ENCODE measurements at places on chromosomes 4 and X.

DNA sequence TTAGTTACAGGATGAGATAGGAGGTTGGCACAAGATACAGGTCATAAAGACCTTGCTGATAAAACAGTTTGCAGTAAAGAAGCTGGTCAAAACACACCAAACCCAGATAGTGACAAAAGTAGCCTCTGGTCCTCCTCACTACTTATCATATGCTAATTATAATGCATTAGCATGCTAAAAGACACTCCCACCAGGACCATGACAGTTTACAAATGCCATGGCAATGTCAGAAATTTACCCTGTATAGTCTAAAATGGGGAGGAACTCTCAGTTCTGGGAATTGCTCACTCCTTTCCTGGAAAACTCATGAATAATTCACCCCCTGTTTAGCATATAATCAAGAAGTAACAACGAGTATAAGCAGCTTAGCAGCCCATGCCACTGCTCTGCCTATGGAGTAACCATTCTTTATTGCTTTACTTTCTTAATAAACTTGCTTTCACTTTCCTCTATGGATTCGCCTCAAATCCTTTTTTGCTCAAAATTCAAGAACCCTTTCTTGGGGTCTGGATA is 1254.4 kb downstream of the PCDH7 start:
- DNase-seq, result no peak

- no peak for DNase-seq
Measured at GRCh38 chr4:187576751-187577150, 418.8 kb upstream of the ZFP42 start.

DNA sequence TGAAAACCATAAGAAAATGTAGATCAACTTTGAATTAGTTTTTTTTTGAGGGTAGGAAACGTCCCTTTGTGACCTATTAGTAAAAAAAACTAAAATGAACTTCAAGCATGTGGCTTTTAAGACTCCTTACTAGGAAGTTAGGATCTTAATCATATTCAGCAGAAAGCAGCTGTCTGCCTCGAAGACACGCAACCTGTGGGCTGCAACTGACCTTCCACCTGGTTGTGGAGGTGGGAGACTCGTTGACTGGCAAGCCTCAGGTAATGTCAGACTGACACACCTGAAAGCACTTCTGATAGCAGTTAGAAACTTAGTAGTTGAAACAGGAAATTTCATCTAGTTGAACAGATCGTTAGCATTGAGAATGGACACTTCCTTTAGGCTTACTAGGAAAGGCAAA is 37.4 kb downstream of the CCNG2 start:
- DNase-seq, result no peak

DNA sequence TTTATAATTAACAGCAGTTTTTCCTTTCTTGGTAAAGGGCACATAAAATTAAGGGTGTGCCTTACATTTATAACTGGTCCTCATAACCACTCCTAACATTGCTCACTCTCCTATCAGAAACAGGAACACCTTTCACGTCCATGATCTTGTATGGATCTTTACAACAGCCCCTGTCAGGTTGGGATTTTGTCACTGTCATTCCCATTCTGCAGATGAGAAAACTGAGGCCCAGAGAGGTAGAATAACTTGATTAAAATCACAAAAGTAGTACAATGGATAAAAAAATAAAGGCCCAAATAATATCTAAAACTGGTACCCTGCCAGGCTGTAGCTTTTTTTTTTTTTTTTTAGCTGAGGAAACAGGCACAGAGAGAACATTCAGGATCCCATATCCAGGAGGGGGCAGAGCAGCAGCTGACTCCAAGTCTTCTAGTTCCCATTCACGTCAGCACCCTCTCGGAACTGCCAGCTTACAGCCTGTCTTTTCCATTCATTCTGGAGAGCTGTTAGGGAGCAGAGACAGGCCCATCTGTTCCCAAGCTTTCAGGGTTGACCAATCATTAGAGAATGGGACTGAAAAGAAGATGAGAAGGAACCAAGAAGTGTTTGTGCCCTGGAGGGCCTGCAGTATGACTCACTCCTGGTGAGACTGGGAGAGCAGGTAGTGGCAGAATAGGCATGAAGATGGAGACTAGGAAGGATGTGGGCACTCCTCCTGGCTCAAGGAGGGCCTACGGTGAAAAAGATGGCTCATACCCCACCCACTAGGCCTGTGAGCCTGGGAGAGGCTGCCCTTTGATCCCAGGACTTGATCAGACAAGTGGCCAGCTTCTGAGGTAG is 7.3 kb downstream of the SUV39H1 start:
- DNase-seq, result no peak

DNA sequence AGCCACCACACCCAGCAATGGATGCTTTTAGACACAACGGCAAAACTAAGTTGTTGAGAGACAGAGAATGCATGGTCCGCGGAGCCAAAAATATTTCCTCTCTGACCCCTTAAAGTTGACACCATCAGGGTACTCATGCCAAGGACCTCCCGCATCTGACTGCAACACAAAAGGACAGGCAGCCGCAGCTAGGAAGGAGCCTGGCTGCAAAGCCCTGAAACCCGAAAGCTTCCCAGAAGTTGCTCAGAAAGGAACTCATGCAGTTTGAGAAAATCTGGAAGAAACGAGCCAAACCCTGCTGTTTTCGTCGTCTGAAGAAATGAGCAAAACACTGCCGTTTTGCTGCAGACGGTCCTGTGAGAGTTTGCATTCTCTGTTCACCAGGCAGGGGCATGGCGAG is 16.5 kb downstream of the DHRSX start:
- DNase-seq, result no peak

GRCh38 chrX:13533726-13534125 is 35.7 kb upstream of the EGFL6 start:
- no peak for DNase-seq

DNA sequence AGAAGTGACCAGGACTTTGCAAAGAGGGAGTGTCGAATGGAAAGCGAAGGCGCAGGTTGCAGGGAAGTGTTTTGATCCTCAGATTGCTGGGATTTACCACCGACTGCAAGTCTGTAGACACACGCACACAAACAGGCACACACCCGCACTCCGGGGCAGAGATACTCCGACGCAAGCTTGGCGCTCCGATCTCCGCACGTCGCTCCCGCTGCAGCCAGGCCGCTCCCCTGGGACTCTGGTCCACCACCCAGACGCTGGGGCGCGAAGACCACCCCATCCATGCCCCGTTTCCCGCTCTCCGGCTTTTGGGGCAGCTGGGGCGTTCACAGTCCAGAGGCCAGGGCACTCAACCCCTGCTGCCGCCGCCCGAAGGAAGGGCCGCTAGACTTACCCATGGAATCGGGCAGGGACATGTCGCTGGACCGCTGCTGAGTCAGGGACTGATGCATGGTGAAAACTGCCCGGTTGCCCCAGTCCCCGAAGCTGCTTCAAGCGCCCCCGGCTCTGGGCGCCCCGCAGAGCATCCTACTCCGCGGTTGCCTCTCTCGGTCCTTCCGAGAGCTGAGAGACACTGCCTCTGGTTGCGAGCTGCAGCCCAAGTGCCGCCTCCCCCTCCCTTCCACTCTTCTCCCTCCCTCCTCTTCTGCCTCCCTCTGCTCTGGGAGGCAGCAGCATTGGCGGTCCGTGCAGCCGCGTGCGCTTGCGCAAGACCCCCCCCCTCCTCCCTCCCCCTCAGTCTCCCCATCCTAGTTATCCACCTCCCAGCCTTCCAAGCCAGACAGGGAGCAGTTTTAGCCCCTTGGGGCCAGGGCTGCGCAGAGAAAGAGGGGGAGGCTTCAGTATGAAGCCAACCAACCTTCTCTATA is at the start of gene TMEM255A:
TSS of gene TMEM255A (minus strand) at position 601 of the 866 bp plus-strand sequence. CDS start at position 449, 152 bp downstream.
- DNase-seq, result no peak

DNA sequence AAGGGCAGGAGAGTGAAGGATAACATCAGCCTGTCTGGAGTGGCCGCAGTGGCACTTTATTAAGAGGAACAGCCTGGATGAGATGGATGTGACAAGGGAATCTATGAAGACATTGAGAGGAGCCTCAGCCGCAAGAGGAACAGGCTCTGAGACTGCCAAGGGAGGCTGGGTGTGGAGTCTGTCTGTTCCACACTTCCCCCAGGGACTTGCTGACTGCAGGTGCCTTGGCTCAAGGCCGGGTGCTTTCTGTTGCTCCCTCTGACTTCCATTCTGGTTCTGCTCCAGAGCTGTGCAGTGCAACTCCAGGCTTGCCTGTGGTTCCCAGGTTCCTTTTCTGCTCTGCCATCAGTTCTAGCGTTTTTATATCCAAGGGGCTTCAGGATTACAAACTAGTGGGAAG is 54.6 kb downstream of the FRMPD3 start:
- DNase-seq, result no peak

DNA sequence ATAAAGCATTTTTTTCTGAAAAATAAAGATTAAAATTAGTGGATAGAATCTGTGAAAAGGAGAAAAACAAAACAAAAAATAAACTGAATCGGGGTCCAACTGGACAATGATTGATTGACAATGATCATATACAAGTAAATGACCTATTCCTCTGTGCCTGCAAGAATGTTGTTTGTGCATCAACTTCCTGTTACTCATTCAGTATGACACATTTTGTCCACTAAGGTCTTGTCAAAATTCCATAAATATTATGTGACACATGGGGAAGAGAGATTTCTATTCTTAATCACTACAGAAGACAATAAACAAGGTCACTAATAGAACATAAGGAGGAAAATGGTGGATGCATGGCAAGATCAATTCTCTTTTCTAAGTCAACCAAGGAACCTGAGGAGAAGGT is 54.9 kb downstream of the F8 start:
- no peak for DNase-seq

GRCh38 chr4:167428156-167428555 is 193.9 kb upstream of the SPOCK3 start:
- no peak for DNase-seq

DNA sequence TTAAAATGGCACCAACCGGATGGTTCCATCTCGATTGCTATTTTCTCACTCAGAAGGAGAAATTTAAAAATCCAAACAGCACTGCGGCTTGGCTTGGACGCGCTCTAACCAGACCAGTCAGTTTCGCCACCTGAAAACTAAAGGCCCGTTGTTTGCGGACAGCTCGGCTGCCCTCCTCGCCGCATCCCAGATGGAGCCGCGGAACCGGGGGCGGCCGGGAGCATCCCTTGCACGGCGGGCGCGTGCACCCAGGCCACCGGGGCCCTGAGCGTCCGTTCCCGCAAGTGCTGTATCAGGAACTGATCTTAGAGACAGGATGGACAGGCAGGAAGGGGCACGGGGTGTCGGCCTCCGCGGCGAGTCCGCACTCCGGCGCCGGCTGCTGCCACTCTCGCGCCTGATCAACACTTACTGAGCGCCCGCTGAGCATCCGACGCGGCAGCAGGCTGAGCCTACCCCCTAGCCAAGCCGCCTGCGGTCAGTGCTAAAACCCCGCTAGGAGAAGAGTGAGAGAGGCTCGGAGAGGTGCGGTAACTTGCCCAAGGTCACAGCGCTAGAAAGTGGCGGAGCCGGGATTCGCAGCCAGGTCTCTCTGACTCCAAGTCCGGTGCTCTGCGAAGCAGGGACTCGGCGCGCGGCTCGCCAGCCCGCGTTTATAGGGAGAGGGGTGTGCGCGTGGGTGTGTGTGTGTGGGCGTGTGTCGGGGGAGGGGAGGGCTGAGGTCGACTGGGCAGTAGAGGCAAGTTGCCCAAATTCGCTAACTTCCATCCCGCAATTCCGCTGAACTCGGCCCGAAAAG is at the start of gene CITED1:
TSS of gene CITED1 (minus strand) at position 629 of the 799 bp plus-strand sequence. CDS start 3,045 bp downstream, outside the sequence.
- DNase-seq, result no peak

- no peak for DNase-seq
Measured at GRCh38 chr4:26185436-26185835, 135.4 kb upstream of the RBPJ start.

DNA sequence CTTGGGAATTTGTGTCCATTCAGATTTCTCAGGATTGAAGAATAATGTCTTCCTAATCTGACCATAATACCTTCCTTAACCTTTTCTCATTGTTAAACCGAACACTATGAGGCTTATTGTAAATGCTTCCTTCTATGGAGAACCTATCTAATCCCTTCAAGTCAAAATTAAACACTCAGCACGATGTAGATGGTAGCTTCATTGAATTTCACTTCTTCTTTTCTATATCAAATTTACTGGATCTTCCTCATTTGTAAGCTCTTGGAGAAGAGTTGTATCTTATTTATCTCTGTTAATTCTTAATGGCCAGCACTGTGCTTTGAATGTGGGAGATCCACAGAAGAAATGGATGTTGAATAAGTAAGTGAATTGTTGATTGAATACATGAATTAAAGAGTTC is 109.0 kb upstream of the RAPGEF2 start:
- no peak for DNase-seq

GRCh38 chrX:109732017-109732801 is 848 bp downstream of the ACSL4 start:
- no peak for DNase-seq

- no peak for DNase-seq
Measured at GRCh38 chr4:151644622-151645021, 116.2 kb downstream of the GATB start.

DNA sequence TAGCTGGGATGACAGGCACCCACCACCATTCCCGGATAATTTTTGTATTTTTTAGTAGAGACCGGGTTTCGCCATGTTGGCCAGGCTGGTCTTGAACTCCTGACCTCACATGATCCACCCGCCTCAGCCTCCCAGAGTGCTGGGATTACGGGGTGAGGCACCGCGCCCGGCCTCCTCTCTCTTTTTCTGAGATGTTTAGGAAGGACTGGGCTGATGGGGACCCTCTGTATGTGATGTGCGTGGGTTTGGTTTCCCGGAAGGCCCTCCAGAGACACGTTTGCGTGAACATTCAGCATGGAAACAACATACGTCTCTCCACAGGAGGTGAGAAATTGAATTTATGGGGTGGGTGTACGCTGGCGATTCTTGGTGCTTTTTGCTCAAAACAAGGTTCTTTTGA is 18.6 kb downstream of the SHOX start:
- no peak for DNase-seq

GRCh38 chrX:107880054-107880610 is 54.5 kb downstream of the MID2 start:
- no peak for DNase-seq

GRCh38 chr4:145533001-145533400 is 51.3 kb downstream of the SMAD1 start:
- DNase-seq, result no peak

DNA sequence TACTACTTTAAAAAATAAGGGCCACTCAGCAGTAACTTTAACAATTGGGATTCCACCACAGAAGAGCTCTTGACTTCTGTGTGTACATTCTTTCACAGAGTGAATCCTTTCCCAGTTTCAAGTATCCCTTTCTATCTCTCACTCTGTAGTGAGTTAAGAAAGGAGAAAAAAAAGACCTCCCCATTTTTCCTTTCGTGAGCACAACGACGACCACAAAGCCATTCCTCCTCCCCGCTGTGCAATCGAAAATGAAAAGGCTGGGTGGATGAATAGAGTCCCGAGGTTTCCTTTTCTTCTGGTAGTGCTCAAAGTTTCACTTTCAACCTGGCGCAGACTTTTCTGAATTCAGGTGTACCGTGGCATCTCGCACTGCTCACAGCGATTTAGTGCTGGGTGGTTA is 58.0 kb downstream of the TAB3 start:
- DNase-seq, result no peak

GRCh38 chr4:40990236-40990898 is 224.0 kb downstream of the APBB2 start:
- DNase-seq, result no peak

DNA sequence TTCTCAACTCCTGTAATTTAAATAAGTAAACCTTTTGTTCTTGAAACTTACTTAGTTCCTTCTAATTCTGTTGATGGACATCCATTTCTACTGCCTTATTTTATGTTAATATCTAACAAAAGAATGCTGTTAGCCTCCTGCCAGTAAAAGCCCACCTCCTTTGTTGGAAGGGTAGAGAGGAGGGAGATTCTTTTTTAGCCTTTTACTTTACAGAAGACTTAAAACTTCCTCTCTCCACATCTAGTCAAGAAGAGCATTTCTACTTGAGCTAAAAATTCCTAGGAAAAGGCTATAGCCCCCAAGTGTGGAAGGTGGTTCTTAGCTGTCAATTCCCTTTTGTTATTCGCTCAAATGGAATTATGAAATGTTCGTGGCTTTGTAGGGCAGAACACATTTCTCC is 118.7 kb downstream of the ZIC3 start:
- no peak for DNase-seq

Measured in T follicular helper cell (primary cell).